Fibroblast of villous mesenchyme (primary cell): ENCODE measurements at places on chromosomes 3 and 15.

DNA sequence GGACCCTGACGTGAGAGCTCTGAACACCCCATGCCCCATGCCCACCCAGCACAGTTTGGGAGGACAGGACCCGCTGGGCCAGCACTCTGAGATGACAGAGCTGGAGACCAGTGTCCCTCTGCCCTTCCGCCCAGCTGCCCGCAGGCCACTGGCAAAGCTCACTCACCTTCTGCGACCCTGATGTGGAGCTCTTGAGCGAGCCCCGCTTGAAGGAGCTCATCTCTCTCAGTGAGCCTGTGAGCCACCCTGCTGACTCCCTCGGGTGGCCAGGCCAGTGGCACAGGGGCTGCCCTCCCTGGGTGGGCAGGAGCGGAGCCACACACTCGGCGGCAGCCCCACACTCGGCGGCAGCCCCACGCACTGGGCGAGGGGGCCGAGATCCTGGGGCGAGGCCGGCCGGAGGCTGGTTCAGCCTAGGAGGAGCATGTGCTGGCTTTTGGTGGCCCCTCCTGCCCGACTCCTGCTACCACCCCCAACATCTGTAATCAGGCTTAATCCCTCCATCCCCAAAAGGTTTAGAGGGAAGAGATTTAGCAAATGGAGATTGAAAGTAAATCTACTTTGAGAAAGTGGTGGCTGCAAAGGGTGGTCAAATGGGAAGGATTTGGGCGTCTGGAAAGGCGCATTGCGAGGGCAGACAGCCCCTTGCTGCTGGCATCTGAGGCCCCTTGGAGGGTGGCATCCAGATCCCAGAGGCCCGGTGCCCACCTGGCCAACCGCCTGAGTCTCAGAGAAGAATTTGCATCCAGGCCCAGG lies 59.4 kb upstream of the TRPM1 start:
- DNase-seq, result no peak

DNA sequence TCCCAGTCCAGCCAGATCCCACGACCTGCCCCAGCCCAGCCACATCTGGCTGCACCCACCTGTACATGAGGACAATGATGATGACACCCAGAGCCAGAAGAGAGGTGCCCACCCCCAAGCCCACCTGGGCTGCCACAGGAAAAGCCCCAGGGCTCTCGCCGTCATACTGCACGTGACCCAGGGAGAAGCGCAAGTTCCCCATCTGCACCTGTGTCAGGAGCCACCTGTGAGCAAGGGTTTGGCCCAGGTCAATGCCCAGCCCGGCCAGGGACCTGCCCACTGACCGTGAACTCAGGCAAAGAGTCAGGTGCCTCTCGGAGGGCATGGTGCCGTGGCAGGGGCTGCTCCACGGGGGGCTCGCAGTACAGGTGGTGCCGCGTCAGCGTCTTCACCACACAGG lies 16.3 kb downstream of the PLXNB1 start:
- no peak for DNase-seq

GRCh38 chr15:49620199-49620598 lies 419 bp downstream of the FAM227B start:
- DNase-seq, result peak; percentile 68

DNA sequence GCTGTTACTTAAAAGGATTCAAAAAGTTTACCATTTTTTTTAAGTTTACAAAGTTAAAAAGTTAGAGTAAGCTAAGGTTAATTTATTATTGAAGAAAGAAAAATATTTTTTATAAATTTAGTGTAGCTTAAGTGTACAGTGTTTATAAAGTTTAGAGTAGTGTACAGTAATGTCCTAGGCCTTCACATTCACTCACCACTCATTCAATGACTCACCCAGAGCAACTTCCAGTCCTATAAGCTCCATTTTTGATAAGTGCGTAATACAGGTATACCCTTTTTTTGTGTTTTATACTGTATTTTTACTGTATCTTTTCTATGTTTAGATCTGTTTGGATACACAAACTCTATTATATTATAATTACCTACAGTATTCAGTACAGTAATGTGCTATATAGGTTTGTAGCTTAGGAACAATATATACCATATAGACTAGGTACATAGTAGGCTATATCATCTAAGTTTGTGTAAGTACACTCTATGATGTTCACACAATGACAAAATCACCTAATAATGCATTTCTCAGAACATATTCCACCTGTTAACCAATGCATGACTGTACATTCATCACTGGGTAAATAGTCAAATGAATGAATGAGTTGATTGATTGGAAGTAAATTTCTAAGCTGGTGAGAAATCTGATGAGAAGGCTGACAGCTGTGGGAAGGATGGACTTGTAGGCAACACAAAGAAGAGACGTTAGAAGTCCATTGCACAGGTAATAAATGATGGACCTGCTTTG lies 95.2 kb upstream of the CDIN1 start:
- no peak for DNase-seq

- DNase-seq, result no peak
Observed at GRCh38 chr3:117310536-117310935, 601.0 kb downstream of the TUSC7 start.

GRCh38 chr3:160286231-160286630 lies 61.0 kb downstream of the C3orf80 start:
- no peak for DNase-seq

DNA sequence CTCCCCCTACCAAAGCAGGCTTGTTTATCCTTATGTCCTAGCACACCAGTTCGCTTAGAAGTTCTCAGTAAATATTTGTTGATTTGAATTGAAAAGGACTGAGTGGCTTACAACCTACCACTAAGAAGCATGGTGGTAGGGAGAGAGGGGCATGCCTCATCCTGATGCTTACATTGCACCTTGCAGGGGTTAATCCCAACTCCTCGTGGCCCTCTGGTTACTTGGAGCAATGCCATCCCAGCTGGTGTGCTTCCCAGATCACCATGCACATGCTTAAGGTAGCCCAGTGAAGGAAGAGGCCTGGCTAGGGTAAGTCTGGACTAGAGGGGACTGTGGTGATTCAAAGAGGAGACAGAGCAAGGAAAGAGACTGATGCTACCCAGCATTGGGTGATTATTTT lies 253.3 kb downstream of the CLSTN2 start:
- no peak for DNase-seq

DNA sequence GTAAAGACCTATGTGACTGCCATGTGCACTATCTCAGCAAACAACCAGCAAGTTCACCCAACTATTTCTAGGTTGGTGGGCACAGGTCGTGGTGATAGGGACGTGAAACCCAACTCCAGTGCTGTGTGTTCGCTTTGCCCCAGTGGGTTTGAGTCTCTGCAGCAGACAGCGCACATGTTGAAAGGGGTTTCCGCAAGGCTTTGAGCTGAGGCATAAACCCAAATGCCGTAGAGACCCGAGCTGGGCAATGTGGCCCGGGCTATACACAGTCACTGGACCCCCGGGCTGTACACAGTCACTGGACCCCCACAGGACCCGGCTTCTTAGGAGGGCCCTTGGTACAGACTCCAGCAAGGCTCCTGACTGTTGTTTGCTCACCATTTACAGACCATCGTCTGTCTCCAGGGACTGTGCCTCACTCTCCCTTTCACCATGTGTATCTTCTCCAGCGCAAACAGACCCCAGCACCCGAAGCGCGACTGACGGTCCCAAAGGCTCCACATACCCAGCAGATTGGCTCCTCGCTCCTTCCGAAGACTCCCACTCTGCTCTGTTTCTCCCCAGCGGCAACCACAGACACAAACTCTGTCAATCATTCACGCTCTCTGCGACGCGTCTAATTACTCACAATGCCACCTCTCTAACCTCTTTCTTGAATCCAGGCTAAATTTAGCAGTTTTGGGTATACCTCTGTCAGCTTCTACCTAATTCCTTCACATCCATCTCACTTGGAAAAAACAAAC lies 31.2 kb downstream of the PCSK6 start:
- no peak for DNase-seq

DNA sequence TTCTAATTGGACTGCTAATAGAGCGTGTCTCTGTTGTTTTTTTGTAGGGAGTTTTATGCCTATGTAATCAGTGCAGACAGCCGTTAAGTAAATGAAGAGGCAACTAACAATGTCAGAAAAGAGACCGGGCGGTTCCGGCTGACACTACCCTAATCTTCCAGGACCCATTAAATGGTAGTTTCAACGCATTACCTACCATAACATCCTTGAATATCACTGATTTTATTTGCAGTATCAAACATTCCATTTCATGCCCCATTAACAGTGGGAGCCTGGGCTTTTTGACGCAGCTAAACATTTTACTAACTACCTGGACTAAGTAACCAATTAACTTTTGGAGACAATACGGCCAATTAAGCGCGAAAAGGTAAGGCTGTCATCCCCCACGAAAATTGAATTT lies 832.9 kb upstream of the NR2F2 start:
- no peak for DNase-seq

- peak; percentile 90 for DNase-seq
Observed at GRCh38 chr3:9946112-9947024, 5.8 kb downstream of the PRRT3 start.

GRCh38 chr15:66452971-66453580 lies 44.5 kb downstream of the SNAPC5 start:
- no peak for DNase-seq

GRCh38 chr3:156554515-156554841 lies 439 bp downstream of the SSR3 start:
- DNase-seq, result peak; percentile 28

- peak; percentile 92 for DNase-seq
Observed at GRCh38 chr3:159711560-159712333, 276.9 kb upstream of the IL12A start.

DNA sequence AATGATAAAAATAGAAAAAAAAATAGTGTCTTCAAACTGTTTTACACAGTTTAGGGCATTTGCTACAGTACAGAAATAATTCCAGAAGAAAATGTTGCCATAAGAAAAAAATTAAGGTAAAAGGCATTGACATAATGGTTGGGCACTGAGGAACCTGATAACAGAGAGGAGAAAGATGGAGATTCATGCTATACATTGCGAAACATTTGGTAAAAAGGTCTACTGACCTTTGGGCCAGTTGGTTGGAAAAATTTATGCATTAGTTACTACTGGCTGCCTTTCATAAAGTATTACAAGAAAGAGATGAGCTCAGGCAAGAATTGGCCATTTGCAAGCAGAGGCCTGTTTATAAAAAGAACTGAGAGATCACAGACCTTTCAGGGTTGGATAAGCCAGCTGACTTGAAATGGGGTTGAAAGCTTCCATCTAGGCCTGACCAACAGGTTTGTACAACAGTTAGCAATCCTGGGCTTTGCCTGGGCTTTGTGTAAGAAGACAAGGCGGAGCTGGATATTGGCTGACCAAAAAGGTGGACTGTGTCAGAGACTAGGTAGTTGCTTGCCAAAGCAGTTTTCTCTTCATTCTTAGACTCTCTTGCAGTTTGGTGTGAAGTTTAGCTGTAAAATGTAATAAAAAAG lies 166.6 kb upstream of the MCTP2 start:
- DNase-seq, result peak; percentile 27

DNA sequence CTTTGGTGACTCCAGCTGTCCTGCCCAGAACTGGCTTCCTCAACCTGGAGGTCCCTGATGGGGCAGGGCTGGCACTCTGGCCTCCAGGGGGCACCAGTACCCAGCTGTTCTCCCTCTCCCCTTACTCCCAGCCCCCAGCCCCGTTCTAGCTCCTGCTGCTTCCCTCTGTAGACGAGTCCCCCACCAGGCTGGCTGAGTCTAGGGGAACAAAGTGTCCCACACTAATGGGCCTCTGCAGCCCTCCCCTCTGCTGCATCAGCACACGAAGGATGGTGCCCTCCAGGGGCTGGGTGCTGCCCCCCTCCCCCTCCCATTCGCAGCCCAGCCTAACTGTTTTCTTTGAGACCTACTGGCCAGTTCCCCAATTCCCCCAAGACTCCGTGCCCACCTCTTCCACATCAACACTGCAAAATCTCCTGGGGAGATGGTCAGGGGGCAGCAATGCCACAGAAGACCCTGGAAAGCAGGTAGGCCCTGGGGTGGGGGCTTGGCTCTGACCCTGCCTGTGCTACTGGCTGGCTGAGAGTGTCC lies 4.2 kb downstream of the RHCG start:
- DNase-seq, result no peak

DNA sequence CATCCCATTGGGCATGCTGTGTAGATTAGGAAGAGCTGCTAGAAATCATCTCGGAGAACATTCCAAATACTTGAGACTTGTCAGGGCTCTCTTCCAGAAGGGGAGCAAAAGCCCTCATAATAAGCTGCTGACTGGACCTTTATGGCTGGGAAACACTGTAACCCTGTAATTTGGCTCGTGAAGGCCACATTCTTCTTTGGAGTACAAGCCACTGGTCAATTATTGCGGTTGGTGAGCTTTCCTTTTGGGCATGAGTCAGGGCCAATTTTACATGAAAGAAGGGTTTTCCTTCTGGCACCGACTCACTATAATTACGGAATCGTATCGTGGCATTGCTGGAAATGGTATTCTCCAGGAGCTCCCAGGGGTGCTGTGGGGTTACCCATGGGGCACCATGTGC lies 434.5 kb upstream of the RGMA start:
- DNase-seq, result no peak

DNA sequence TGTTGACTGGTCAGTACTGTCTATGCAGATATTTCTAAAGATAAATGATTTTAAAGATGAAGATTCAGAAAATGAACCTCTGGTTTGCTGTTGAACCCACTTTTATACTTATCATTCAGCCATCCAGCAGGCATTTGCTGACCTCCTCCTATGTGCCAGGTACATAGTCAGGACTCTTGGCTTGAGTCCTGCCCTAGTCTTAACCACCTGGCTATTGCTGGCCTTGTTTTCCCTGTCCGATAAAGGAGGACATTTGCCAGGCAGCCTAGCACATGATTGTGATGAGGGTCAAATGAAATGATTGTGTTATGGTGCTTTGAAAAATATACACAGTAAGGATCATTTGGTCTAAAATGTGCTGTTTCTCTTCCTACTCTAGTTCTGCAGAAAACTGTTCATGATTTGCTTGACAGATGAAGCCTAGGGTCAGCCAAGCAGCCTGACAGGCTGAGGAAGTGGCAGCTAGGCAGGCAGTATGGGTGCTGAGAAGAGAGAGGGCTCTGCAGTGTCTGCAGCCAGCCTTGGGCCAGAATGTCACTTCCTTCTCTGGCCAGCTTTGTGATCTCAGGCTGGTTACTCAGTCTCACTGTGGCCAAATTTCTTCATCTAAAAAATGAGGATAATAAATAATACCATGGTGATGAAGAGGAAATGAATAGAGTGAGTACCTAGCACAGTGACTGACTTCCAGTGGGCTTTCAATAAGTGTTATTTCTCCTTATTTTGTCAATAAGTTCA lies 13.8 kb downstream of the EXOSC7 start:
- DNase-seq, result no peak

DNA sequence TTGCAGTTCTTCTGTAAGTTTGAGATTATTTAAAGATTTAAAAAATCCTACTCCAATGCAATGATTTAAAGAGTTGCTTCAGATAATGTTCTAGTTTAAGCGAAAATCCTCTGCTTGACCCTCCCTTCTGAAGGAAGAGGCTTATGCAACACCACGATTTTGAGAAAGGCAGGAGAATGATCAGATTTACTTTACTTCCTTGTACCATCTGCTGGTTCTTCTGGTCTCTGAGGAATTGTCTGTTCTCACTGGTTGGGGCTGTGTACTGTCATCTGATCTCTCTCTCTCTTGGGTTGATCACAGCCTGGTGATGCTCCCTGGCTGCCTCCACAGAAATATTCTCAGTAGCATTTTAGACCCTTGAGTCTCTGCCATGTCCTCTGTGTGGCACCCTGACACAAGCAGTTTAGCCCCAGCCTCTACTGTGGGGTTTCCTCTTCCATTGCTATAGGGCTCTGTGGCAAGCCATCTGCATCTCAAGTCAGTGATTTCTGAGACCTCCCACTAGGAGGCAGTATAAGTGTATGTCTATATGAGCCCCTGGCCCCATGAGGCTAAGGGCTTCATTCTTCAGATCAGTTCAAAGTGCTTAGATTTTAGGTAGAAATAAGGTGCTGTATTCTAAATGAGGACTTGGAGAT lies 50.8 kb upstream of the PLAAT1 start:
- peak; percentile 3 for DNase-seq
